ENCODE measurements at places on chromosomes 13 and 19.
A peak's percentile ranks its signal among the peaks of the same experiment; 100 is the strongest.

DNA sequence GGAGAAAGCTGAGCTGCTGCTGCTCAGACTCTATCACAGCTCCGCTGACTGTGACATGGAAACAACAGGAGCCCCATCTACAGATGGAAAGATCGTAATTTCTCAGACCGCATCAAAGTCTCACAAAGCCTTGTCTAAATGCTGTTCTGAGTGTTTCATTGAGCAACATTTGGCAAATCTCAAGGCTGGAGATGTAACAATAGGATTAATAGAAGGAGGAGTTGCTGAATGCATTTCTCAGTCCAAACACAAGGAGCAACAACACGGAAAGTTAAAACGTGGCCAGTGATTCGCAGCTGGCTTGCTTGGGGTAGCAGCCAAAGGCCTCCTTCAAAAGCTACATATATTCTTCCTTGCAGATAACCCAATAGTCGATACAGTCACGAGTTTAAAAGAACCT, 55.7 kb downstream of the MRPL57 start:
- DNase-seq, result no peak

- no peak for DNase-seq
These were observed 11.6 kb upstream of the DCLK1 start for GRCh38 chr13:36142735-36143134.

- peak; percentile 99 for DNase-seq
These were observed 20.2 kb upstream of the GATAD2A start for GRCh38 chr19:19385131-19385895.

GRCh38 chr19:51777570-51778462, 16.8 kb downstream of the FPR2 start:
- DNase-seq, result peak; percentile 8

DNA sequence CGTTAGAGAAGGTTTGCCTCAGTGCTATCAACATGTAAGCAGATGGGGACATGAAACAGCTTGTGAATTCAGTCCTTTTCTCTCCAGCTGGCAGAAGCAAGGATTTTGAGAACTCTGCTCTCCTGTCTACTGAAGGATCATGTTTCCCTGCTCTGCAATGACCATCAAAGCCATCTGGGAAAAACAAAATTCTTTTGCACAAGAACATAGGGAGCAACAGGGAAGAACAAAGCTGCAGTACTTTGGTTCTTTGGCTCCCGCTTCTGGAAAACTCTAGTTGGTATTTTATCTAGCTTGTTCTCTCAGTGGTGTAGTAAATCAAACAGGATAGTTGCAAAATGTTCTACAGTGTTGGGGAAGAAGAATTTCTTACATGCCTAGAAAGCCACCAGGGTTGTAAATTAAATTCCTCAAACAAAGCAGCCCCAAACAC, 270.4 kb downstream of the ENOX1 start:
- DNase-seq, result no peak

DNA sequence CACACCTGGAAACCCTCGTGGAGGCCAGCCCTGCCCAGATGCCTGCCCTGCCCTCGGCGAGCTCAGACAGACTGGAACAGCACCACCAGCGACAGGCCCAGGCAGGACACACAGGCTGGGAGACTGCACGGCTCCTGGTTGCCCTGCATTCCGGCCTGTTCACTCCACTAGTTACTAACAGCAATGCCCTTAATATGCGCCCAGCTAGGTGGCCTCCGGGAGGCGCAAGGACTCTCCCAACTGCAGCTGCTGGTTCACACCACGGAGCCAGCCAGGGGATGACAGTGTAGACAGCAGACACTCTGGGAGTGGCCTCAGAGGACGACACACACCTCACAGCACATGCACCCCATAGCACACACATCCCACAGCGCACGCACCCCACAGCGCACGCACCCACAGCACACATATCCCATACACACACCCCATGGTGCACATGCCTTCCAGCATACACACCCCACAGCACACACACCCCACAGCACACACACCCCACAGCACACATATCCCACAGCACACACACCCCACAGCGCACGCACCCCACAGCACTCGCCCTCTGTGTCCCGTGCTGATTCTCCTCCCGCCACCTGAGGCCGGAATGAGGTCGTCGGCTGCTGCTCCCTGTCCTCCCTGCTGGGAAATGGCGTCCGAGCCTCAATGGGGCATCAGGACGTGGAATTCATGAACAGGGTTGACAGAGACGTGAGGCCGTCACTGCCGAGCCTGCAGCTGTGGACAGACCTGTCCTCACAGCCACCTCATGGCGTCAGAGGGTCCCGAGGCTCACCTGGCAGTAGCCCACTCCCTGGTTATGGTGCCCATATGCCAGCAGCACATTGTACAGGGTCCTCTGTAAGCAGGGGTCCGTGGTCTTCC, 13.6 kb downstream of the GRTP1 start:
- DNase-seq, result no peak

DNA sequence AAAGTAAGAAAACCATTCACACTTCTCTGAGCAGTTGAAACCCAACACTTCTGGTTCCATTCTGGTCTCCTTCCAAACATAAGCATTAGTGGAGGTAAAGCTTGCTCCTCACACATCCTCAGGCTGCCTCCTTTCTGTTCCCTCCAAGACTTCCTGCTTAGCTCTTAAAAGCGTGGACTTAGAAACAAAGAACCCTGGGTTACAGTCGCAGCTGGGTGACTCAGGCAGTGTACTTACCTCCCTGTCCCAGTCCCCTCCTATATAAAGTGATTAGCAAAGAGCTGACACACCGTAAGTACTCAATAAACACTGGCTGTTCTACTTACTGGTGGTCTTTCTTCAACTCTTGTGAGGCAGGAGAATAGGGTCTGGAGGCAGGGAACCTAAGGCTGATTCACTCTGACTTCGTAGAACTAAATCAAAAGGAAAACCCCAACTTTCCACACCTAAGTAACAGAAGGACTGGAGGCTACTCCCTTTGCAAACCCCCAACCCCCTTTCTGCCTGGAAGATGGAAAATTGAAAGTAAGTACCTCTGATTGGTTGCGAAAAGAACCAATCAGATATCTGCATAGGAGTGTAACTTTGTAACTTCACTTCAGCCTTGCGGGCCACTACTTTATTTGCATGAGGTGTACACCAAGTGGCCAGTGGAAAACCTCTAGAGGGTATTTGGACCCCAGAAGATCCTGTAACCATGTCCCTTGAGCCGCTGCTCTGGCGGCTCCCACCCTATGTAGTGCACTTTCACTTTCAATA, 165.4 kb downstream of the SUCLA2 start:
- DNase-seq, result no peak

- no peak for DNase-seq
These were observed 16.0 kb upstream of the CEACAM6 start for GRCh38 chr19:41739361-41739760.

GRCh38 chr19:24046550-24046949, 40.4 kb upstream of the ZNF254 start:
- no peak for DNase-seq

DNA sequence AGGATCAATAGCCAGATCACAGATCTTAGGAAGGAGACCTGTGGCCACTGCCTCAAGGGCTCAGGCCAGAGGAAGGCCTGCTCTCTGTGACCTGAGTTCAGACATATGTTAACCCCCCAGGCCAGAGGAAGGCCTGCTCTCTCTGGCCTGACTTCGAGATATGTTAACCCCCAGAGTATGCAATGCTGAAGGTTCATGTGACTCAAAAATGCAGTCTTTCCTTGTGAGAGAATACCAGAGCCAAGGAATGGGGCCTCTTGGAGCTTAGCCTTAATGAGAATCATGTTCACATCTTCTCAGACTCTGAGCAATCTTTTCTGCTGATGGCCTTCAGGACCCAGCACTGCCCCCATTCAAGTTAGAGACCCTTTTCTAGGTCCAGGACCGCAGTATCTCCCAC, 36.7 kb downstream of the MBNL2 start:
- no peak for DNase-seq

DNA sequence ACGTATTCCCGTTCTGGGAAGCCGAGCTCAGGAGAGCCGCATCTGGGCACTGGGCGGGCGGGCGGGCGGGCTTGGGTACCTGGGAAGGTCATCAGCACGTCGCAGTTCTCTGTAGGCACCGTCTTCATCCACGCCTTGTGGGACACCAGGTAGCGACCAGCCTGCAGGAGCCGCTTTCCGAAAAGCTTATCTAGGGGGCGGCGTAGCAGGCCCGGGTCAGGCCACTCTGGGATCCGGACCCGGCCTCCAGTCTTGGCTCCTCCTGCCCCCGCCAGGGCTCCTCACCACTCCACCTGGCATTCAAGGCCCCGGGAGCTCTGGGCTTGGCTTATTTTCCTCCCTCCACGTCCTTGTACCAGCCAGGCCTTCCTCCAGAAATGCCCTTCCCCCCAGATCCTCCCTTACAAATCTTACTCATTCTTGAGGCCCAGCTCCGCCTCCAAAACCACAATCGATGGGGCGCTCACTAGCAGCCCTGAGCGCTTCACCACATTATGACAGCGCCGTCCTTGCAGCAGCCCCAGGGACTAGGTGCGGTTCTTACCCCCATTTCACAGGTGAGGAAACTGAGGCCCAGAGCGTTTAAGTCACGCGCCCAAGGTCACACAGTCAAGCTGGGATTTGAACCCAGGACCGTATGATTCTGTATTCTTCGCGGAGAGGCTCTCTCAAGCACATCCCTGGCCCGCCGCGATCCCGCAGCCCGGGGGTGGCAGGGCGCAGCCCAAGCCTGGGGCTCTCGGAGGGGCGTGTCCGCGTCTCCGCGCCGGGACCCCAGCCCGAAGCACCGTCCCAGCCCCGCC, 843 bp downstream of the ANO8 start:
- peak; percentile 66 for DNase-seq

DNA sequence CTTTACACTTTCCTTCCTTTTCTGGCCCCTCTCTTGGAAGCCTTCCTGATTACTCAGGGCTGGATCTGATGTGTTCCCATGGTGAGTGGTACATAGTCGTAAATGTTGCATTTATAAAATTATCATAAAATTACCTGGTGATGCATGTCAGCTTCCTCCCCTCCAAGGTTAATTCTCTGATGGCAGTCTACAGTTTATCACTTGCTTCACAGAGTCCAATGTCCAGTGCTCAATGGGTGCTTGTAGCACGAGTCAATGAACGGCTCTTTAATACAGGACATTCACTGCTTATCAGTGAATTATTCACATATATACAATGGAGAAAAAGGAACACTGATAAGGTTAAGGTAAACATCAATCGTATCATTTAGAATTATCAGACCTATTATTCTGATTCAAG, 27.0 kb upstream of the OXGR1 start:
- DNase-seq, result no peak

DNA sequence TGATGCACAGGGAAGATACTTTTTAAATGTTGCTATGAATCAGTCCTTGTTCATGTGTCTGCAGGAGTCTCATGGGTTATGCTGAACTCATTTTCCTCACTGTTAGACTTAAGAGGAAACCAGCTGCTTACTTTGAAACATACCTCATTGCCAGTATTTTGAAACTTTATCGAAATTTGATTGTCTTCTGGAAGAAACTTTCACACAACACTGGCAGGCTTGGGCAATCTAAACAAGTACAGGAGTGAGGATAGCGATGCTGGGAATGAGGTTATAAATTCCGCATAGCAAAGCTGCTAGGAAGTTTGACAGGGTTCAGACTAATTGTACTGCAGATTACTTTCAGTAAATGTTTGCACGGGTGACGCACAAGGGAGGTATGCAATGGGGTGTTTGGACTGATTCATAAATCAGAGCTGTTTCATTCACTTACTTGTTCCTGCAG, 245.7 kb downstream of the DNAJC15 start:
- no peak for DNase-seq

- no peak for DNase-seq
These were observed 1.1 kb downstream of the ATG4D start for GRCh38 chr19:10544753-10545251.

- no peak for DNase-seq
These were observed 380.9 kb upstream of the HTR2A start for GRCh38 chr13:47277774-47278173.

DNA sequence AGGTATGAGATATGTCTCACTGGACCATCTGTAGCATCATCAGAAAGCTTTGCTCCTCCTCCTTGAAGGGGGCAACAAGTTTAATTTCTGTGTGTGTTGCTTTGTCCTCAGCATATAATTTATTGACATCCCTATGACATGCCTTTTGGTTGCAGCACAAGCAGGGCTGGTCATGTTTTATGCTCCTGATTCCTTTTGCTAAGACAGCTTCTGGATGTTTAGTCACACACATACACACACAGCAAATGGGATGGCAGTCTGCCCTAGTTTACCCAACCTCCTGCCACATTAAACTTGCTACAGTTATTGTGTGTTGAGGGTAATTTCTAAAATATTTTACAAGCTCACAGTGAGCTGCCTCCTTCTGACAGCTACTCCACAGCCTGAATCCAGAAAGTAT, 217.9 kb upstream of the RXFP2 start:
- no peak for DNase-seq

GRCh38 chr13:25800523-25800922, 251.3 kb downstream of the SHISA2 start:
- DNase-seq, result no peak

GRCh38 chr19:32813862-32814425, 55.6 kb downstream of the SLC7A9 start:
- DNase-seq, result no peak

DNA sequence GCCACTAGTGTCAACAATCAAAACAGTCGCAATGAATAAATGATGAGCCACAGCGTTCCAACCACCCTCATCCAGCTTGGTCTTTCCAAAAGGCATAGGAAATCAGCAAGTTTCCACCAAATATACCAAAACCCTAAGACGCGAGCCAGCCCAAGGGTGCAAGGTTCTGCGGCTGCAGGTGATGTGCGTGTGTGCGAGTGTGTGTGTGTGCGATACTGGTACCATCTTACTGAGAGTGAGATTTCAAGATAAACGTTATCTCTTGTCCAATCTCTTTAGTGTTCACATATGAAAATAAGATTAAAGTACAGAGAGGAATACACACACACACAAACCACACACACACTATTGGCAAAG, 895 bp upstream of the TRPC4 start:
- no peak for DNase-seq

DNA sequence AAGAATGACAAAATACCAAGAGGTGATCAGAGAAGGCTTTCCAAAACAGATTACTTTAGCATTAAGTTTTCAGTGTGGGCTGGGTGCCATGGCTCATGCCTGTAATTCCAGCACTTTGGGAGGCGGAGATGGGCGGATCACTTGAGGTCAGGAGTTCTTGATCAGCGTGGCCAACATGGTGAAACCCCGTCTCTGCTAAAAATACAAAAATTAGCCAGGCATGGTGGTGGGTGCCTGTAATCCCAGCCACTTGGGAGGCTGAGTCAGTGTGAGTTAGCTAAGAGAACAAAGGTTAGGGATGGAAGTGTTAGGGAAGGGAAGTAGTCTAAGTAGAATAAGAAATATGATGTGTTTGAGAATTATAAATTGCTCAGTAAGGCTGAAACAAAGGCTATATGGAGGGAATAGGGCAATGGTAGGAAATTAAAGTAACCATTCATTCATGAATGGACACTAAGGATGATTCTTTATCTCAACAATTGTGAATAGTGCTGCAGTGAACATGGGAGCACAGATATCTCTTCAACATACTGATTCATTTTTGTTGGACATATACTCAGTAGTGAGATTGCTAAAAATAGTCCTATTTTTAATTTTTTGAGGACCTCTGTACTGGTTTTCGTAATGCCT, 3.9 kb upstream of the RCBTB2 start:
- no peak for DNase-seq

- DNase-seq, result no peak
These were observed 459.8 kb downstream of the FGF14 start for GRCh38 chr13:101942038-101942437.

- DNase-seq, result no peak
These were observed 872.6 kb downstream of the GPC5 start for GRCh38 chr13:92270990-92271389.

All from activated T-cell treated with anti-CD3 and anti-CD28 coated beads for 4 hours (primary cell).